Fibroblast of upper back skin (primary cell): ENCODE measurements at places on chromosomes 12 and 14.

DNA sequence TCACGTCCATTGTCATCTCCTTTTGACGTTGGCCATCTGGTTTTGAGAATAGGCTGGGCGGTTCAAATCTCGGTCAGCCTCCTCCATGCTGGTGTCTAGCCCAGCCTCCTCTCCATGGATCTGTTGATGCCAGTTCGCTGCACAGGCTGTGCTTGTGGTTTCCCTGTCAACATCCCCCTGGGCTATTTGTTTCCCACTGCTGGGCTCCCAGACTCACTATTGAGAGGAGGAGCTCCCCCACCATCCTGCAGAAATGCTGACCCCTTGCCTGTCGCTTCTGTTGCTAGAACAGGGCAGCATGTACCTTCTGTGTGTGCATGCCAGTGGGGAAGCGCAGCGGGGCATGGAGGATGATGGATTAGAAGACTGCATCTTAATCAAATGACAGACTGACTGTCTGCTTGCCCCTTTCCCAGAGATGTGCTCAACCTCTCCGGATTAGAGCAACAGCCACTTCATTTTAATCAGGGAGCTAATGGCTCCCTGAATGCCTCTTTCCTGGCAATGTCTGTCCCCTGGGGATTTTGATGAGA lies 170.5 kb downstream of the TSPAN9 start:
- no peak for DNase-seq

DNA sequence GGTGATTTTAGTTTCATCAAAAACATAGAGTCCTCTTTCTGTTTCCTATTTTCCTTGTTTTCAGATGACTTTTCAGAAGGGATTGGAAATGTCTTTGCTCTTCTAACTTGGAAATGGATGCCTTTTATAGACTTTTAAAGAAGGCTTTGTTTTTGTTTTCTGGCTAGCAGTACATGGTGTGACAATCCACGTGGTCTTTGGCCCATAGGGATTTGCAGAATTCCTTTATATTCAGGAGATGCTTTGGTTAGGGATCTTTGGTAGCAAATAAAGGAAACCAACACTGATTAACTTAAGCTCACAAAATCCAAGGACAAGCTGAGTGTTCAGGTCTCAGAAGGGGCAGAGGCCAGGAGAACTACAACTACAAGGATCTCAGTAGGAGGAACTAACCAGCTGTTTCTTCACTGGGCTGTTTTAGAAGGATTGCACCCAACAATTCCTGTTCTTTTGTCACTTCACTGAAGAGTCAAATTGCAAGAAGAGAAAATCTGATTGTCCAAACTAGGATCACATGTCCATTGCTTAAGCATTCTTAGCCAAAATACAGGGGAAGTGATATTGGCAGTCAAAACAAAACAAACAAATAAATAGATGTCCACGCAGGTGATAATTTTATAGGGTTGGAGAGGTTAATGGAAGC lies 58.6 kb upstream of the MANSC4 start:
- no peak for DNase-seq

DNA sequence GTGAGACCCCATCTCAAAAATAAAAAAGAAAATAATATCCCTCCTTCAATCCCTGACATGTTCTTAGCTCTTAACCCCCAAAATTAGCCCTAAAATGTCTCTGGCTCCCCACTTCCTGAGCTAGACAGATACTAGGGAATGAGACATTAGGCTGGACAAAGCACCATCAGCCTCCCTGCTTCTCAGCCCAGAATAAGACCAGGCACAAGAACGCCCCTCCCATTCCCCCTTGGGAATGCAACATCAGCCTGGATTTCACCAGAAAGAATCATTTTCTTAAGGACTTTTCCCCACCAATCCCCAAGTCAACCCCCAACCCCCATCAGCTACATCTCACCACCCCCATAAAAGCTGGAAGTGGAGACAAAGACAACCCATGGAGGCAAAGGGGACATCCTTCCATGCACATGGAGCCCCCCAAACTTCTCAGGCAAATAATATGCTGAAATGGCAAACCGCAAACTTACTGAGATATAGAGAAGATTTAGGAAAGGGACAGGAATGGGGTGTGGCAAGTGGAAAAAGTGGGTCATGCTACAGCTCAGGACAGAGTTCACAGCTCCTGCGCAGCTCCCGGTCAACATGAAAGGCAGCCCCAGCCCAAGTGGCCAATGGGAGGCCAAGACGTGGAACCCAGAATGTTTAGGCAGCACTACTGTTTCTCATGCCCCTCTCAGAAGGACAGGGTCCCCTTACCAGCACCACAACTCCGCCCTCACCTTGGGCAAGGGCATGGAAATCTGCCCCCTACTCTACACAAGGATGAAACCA lies 2.7 kb downstream of the CHD4 start:
- peak; percentile 76 for DNase-seq

- DNase-seq: no peak
Observed at GRCh38 chr14:89391123-89391522, 25.9 kb downstream of the FOXN3 start.

DNA sequence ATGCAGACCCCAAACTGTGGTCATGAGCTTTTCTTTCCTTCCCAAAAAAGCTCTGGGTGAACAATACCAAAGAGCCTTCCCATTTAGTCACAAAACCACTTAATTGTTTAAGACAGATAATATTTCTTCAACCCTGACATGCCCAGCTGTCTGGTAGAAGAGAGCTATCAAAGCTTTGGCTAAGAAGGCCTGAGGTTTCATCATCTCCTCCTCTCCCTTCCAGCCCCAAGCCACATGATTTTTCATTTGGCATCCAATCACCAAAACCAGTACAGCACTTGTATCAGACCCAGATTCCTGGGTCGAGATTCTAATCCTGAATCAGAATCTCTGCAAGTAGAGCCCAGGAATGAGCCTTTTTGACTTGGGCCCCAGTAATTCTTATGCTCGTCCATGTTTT lies 199.6 kb upstream of the TMEM260 start:
- DNase-seq: peak; percentile 48

DNA sequence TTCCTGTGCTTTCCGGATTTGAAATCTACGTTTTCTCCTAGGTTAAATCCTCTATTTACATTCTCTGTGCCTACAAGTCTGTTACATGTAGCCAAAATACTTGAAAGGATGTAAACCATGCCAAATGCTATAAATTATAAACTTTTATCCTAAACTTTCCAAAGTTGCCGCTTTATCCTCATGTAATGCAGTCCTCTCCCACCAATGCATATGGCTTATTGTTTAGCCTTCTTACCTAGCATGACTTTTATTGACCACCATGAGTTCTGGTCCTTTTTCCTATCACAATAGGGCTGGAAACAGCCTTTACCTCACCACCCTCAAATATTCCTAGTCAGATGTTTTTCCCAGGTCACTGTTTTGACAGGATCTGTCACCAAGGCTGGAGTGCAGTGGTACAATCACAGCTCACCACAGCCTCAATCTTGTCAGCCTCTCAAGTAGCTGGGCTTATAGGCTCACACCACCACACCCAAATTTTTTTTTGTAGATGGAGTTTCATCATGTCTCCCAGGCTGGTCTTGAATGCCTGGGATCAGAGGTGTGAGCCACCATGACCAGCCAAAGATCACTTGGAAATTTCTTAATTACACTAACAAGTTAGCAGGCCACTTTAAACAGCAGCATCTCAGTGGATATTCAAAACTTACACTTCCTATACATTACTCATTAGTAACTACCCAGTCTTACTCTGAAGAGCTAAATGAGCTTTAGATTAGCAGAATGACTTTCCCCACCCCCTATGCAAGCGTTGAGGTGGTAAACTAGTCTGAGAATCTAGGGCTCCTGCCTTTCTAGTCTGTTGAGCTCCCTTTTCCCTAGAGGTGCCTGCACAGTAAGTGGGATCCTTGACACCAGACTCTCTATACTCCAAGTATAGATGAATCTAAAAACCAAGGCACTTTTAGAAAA lies 4.1 kb downstream of the TUBA1B start:
- peak; percentile 15 for DNase-seq

DNA sequence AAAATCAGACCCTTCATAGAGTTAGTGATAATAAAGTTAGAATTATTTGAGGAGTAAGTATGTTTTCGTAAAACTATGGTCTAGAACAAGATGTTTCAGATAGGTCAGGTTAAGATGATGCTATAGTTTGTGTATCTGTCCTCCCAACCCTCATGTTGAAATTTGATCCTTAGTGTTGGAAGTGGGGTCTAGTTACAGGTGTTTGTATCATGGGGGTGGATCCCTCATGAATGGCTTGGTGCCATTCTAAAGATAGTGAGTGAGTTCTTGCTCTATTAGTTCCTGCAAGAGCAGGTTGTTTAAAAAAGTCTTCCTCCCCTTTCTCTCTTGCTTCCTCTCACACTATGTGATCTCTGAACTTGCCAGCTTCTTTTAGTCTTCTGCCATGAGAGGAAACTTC lies 707.3 kb upstream of the FOXG1 start:
- no peak for DNase-seq

DNA sequence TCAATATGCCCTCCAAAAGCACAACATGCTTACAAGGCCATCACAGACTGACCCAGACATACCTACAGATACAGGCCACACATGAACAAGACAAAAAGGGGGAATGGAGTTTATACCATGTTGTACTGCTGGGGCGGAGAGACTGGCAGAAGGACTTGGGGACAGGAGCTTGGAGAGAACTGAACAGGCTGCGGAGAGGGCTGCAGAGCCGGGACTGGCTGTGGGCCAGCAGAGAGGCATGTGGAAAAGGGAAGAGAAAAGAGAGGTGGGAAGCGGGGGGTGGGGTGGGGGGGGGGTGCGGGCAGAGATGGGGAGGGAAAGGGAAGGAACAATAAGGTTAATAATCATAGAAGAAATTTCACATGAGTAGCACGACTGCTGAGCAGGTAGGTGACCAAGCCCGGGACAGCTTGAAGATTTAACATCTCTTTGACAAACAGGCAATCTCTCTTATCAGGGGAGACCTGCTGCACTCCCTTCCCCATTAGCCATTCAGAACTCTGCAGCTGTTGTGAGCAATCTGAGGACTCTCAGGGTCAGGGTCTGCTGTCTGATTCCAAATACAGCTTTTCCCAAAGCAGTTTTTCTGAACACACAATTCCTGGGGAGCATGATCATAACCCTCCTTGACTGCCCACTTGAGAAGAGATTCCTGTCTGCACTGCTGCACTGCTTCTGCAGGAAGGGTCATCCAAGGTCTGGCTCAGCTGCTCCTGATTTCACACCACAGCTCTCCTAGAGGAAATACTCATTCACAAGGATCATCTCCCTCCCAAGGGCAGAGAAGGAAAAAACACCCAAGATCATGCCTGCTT lies 21.6 kb upstream of the STAC3 start:
- DNase-seq: peak; percentile 49

DNA sequence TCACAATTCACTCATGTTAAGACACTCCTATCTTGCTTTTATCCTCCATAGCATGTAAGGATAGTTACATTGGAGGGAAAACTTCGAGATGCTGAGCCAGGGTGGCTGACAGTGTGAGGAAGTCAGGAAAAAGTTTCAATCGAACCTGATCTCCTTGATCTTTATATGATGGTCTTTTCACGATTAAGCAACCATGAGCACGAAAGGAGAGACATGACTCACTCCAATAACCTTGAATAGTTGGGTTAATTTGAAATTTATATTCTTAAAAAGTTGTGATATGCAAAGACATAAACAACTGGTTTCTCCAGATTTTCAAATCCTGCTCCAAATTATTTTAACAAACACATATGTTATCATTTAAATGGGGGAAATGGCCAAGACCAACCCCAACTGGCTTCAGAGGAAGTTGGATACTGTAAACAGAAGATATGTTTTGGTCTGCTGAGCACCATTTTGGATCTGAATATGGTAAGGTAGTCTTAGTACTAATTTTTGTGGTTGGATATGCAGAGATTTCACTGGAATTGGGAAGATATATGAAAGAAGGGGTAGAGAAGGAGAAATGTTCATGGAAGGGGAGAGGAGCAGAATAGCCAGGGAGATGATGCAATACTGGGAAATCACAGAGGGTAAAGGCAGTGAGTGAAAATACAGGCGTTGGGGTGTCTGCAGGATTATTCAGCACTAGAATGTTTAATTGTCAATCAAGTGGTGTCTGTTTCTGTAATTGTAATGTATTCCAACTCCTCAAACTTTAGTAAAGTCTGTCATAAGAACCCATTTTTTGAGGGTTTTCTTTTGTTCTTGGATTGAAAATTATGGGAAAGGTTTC lies 185.2 kb upstream of the SLC38A2 start:
- peak; percentile 71 for DNase-seq

DNA sequence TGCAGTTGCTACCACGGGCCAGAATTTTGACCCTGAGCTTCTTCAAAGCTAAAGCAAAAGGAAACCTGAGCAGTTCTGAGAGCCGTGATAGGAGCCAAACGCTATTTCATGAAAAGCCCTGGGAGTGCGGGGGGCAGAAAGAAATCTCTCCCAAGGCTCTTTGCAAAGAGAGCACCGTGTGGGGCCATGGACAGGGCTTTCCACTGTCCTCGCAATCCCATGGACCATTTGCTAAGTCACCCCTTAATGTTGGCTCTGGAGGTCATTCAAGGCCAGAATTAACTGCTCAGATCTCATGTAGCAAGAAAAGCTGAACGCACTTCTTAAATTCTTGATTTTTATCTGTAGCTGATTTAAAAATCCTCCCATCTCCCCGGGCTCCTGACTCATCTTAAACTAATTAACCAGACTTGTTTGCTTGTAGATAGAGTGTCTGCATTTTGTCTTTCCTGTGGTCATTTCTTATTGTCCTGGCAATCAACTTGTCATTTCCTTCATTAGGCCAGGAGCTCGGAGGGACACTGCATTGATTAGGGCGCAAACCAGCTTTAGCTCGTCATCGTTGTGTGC lies 24.8 kb downstream of the CLSTN3 start:
- no peak for DNase-seq

DNA sequence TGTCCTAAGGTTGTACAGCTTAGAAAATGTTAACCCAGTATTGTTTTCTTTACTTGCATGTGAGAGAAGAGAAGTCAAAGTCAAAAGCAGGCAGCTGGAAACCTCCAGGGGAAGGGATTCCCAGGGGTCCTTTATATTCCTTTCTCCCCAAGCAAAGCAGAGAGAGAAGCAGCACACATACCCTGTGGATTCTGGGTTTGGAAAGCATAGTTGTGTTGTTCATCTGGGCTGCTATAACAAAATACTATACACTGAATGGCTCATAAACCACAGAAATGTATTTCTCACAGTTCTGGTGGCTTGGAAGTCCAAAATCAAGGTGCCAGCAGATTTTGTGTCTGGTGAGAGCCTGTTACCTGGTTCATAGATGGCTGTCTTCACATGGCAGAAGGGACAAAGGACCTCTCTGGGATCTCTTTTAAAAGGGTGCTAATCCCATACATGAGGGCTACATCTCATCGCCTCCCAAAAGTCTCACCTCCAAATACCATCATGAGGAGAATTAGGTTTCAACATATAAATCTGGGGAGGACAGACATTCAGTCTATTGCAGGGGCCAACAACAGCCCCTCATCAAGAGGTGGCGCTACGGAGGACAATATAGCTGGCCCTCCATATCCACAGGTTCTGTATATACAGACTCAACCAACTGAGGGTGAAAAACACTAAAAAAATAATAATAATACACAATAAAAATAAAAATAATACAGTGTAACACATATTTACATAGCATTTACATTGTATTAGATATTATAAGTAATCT lies 19.3 kb upstream of the PCNX1 start:
- DNase-seq: peak; percentile 58

DNA sequence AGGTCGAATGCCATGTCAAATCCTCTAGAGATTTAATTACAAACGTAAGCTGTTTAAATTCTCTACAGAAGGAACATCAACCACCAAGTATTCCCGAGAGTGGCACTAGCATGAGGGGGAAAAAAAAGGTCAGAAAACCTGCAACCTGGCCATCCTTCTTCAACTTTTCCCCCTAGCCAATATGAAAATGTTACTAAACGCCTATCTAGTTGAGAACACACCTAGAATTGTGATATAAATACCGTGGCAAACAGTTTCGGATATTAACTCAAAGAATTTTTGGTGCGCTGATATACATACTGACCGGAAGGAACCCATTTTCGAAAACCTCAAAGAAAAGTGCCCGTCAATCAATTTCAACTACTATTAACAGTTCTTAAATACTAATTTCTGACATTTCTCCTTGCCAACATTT lies 1.8 kb downstream of the HNRNPC start:
- no peak for DNase-seq
